ENCODE measurements at places on chromosomes 4 and X. TPM values are rescaled to one million over a fixed set of nuclear protein-coding genes. Genes with fewer than 3 reads are reported as not detected.

Gene STAP1
- total RNA-seq, result 1.7 TPM

Gene PROM1
- 0.93 TPM for total RNA-seq

Gene DRP2
- total RNA-seq, result not detected

Gene CD38
- total RNA-seq, result 2.4 TPM

Gene ZNF711
- total RNA-seq, result 1.8 TPM

Gene PCDH11X
- total RNA-seq, result not detected

Gene SLC25A6
- 337 TPM for total RNA-seq

Gene ERCC6L
- not detected for total RNA-seq

Gene UCP1
- total RNA-seq, result not detected

Gene IL2
- not detected for total RNA-seq

Gene ZBTB49
- 5.6 TPM for total RNA-seq

Gene NPFFR2
- total RNA-seq, result not detected

Gene SH3RF1
- 33.8 TPM for total RNA-seq

Gene ADGRG2
- 1.8 TPM for total RNA-seq

Gene MGARP
- 0.75 TPM for total RNA-seq

Gene CHST7
- 7.5 TPM for total RNA-seq

Gene APELA
- not detected for total RNA-seq

Gene HNRNPDL
- 167 TPM for total RNA-seq

Gene TMPRSS11F
- total RNA-seq, result not detected

Gene ATOH1
- total RNA-seq, result not detected

Gene SYP
- 3.5 TPM for total RNA-seq

Gene NAA10
- total RNA-seq, result 84.6 TPM

Gene GRIA3
- not detected for total RNA-seq

Gene TSPAN6
- total RNA-seq, result 13.9 TPM

Gene TLL1
- total RNA-seq, result 9.6 TPM

Gene RCHY1
- total RNA-seq, result 30.2 TPM

Gene PDLIM3
- 24.4 TPM for total RNA-seq

Gene CLRN2
- total RNA-seq, result not detected

Gene CENPVL2
- total RNA-seq, result not detected

Gene MID1
- 24.5 TPM for total RNA-seq

Gene EGF
- total RNA-seq, result 2.4 TPM

Gene STOX2
- total RNA-seq, result 12.9 TPM

Gene UGT2A3
- total RNA-seq, result not detected

Gene CDX4
- total RNA-seq, result not detected

Gene HGFAC
- total RNA-seq, result 1.2 TPM

Gene MAGEB10
- not detected for total RNA-seq

Gene NSUN7
- total RNA-seq, result 5.7 TPM

Gene MAGEB1
- total RNA-seq, result not detected

Gene CYTL1
- 11.5 TPM for total RNA-seq

Gene HMGB3
- 19.5 TPM for total RNA-seq

Gene GLRA3
- not detected for total RNA-seq
